NCI-H526 treated with DMSO at 0.1 percent for 48 hours (cell line): ENCODE measurements at places on chromosomes 6 and 20.
A peak's percentile ranks its signal among the peaks of the same experiment; 100 is the strongest.

- DNase-seq = no peak
These were observed 120.4 kb downstream of the LRRC1 start for GRCh38 chr6:53915026-53915691.

DNA sequence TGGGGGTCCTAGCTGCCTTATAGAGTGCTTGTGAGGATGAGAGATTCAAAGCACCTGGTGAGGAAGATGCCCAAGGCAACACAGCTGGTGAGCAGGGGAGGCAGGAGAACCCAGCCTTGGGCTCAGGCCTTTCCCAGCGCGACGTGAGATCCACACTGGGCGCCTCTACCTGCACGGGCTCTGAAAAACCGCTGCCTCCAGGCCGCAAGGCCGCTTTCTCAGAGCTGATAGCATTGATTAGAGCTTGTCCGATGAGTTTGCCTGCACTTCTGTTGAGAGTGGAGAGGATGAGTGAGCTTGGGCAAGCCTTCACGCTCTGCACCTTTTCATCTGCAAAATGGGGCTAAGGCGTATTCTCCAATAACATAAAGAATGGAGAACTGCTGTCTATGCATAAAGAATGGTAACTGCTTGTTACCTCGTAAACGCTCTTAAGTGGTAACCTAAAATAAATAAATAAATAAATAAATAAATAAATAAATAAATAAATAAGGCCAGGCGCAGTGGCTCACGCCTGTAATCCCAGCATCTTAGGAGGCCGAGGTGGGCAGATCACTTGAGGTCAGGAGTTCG, 916 bp downstream of the PABPC1L start:
- DNase-seq = no peak

- DNase-seq = no peak
These were observed 145.5 kb downstream of the TENT5A start for GRCh38 chr6:81606965-81607381.

DNA sequence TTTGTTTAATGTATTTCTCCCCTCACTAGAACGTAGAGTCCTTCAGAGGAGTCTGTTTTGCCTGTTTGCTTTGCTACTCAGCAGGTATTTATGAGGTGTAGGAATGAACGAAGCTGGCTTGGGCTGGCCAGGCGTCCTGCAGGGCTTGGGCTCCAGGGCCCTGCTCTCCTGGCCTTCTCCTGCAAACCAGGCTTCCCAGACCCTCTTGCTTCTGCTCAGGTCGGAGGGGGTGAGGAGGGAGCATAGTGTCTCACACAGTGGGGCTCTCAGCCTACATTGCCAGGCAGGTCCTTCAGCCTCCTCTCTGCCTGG, 24.6 kb upstream of the MLN start:
- no peak for DNase-seq

DNA sequence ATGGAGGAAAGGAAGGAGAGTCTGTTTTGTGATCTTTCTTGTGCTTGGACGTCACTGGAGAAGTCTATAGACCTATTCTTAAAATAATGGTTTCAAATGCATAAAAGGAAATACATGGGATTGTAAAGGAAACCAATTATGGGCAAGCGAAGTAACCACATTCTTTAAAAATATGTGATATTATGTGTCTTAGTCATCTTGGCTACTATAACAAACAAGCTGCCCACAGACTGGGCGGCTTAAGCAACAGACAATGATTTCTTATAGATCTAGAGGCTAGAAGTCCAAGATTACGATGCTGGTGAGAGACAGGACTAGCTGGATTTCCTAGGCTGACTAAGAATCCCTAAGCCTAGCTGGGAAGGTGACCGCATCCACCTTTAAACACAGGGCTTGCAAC, 49.4 kb upstream of the CD83 start:
- DNase-seq = no peak

DNA sequence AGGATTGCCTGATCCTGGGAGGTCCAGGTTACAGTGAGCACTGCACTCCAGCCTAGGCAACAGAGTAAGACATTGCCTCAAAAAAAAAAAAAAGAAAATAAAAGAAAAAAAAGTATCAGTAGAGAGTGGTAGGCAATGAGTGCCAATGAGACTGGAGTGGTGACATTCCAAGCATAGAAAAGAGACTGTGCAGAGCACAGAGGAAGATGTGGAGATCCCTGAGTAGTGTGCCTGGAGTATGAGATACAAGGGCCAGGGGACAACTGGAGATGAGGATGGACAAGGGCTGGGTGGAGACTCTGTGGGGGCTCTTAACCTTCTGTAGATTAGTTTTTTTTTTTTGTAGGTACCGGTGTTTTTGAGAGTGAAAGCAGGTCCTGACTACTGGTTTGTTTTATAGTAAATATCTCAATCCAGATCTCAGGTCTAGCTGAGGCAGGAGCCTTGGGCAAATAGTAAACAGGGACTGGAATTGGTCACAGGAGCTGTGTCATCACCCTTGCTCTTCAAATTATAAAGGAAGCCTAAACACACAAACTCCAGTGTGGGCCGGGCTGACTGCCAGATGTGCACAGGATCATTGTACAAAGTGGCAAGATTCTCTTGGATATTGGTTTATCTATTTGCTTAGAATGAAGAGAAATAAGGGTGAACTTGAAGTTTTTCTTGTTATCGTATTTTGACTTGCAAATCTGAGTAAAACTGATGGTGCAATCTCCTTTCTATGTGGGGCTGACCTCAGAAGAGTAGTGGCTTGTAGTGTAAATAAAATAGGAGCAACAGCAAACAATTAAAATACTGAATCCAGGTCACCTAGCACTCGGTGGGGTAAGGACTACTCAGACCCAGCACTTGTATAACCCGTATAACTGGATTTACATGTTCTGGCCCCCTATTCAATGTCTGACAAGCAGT, 144.9 kb downstream of the SOX4 start:
- DNase-seq = peak; percentile 69

- DNase-seq = peak; percentile 63
These were observed 9.2 kb upstream of the DSP start for GRCh38 chr6:7532232-7532631.

DNA sequence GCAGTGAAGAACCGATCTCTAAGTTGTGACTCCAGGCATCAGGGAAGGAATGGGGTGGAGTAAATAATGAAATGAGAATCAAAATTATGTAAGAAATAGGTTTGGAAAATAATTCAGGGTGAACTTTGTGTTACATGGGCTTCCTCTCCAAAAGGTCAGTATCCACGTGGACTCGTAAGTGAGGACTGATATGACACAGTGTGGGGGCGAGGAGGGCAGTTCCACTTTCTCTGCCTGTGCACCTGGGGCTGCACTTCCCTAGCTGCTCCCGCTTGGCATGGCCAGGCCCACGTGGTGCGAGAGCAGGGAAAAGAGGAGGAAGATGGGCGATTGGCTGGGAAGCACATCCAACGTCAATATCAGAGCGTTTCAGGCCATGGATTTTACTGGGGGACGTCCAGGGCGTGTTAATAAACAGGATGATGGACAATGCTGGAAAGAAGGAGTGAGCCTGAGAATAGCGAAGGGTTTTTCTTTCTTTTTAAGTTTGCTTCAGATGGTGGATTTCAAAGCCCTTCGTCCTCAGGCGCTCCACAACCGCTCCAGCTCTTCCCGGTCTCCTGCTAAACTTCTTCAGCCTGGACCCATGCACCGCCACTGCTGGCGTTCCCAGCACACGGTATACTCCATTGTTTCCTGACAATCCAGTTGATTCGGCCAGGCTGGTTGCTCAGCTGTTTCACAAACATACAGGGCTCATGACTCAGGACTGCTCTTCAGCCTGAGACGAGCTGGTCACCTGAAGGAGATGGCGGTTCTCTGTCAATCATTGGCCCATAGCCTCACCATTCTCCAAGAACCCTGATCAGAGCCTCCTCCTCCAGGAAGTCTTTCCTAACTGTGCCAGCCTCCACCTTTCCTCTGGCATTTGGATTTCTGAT, 11.8 kb downstream of the CCR6 start:
- DNase-seq = no peak

DNA sequence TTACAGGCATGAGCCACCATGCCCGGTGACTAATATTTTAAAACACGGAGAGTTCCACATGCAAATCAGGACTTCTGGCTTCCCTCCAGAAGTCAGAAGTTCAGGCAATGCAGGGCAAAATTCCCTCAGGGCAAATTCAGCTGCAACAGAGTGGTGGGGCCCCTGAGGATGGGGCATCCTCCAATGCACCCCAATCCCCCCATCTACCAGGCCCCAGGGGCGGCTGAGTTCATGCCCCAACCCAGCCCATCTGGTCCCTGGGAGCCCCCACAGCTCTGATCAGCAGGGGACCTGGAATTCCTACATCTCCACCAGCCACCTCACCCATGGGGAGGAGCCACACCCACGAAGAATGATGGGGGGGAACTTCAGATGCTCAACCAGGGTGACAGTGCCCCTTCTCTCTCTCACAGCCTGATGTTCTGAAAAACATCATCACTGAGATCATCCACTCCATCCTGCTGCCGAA, 22.6 kb downstream of the BPIFB1 start:
- DNase-seq = no peak

- DNase-seq = no peak
These were observed 50.3 kb upstream of the PTPRK start for GRCh38 chr6:128570680-128571063.

DNA sequence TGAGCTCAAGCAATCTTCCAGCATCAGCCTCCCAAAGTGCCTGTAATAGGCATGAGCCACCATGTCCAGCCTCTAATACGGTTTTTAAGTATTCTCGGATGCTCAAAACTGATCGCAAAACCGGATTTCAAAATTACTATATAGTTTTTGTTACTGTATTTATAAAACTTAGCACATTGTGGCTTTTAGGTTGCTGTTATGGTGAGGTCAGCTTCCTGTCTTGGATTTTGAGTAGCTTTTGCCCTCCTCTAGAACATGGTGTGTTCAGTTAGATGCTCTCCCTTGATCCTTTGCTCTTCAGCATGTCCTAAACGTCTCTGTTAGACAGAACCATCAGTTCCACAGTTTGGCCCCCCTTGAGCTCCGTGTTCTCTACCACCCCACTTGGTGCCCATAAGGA, 96.2 kb downstream of the RPP40 start:
- DNase-seq = no peak

GRCh38 chr6:55798571-55798970, 76.8 kb downstream of the BMP5 start:
- no peak for DNase-seq

- no peak for DNase-seq
These were observed 180.3 kb downstream of the ANKRD60 start for GRCh38 chr20:58048096-58048702.

DNA sequence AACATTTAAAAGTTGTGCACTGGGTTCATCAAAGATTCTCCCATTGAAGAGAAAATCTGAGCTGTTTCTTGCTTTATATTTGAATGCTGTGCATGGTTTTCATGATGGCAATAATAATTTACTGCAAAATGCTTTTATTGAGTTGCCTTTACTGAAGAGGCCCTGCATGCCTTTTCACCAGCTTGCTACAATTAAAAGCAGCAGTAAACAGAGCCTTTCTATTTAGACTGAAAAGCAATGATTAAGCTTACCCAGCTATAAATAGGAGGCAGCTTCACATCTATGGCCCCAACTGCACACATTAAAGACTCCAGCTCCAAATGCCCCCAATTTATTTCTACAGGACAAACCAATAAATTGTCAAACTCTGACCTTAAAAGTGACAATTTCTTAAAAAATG, 70.3 kb downstream of the ANKEF1 start:
- DNase-seq = no peak

- no peak for DNase-seq
These were observed 36.2 kb downstream of the IBTK start for GRCh38 chr6:82211326-82211725.

- DNase-seq = peak; percentile 79
These were observed 3.5 kb downstream of the MYLK2 start for GRCh38 chr20:31822421-31823330.

- no peak for DNase-seq
These were observed 64.1 kb downstream of the FAM50B start for GRCh38 chr6:3913077-3913957.

GRCh38 chr6:142857233-142857761, 87.7 kb downstream of the HIVEP2 start:
- no peak for DNase-seq

DNA sequence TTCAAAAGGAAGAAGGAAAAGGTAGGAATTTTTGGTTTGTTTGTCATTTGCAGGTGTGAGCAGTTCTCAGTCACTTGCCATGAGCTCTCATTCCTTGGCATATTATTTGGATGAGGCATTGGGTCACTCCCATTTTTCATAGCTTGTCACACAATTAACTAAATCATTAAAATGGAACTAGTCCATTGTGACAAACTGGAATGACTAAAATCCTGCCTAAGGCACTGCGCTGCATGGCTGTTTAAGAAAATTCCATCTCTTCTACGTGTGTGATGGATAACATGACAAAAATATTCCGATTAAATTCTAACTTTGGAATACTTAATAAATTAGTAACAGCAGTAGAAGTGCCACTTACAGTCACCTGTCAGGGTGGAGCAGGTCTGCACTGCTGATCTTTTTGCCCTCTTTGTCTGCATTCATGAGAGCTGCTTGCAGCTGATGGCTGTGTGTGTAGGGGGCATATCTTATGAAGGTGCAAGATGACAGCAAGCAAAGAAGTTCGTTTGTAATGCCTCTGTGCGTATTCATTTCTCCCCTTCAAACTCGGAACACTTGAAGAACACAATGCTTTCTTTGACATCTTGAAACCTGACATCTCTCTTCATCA, 1292.6 kb upstream of the MAP3K7 start:
- DNase-seq = no peak

- DNase-seq = no peak
These were observed 13.5 kb upstream of the HLA-DQA1 start for GRCh38 chr6:32623693-32624092.

GRCh38 chr20:62725596-62726268, 17.1 kb downstream of the NTSR1 start:
- DNase-seq = no peak

DNA sequence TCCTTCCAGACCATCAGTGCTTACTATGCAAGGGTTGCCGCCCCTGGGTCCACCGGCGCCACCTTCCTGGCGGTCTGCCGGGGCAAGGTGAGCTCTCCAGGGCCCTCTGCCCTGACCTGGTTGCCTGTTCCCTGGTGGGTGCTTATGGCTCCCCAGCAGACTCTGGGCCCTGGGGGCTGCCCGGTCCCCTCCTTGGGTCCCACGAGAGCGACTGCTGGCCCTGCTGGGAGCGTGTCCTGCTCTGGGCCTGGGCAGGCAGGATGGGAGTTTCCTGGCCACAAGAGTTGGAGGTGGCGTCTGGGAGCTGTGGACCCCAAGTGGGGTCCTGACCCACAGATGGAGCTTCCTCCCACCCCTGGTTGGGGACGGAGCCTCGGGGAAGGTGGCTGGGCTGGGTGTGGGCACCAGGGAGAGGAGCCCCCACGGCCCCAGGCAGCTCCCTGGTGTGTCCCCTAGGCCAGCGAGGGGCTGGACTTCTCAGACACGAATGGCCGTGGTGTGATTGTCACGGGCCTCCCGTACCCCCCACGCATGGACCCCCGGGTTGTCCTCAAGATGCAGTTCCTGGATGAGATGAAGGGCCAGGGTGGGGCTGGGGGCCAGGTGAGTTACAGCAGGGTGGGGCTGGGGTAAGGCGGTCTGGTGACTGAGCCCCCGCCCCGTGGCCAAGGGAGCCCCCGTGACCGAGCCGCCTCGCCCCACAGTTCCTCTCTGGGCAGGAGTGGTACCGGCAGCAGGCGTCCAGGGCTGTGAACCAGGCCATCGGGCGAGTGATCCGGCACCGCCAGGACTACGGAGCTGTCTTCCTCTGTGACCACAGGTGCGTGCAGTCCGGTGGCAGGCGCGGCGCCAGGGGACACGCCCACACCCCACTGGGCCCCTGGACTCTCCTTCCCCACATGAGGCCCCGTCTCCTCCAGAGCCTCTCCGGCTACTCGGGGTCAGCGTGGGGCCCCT, 7.1 kb upstream of the TNFRSF6B start:
- no peak for DNase-seq
